ENCODE measurements at places on chromosomes 2 and 18.
A peak's percentile ranks its signal among the peaks of the same experiment; 100 is the strongest.

- DNase-seq, result no peak
These were observed 198.4 kb downstream of the BABAM2 start for GRCh38 chr2:28088970-28089369.

DNA sequence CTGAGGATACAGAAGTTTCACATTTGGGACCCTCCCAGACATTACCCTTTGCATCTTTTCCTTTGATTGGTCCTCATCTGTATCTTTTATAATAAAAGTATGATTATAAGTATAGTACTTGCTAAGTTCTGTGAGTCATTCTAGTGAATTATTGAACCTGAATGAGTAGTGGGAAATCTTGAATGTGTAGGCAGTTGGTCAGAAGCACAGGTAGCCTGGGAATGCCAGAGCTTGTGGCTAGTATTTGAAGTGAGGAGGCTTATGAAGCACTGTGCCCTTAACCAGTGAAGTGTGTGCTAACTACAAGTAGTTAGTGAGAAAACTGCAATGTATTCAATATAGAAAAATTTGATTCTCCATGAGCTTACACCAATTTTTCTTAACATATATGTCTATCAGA lies 257.6 kb downstream of the GRB14 start:
- DNase-seq, result no peak

GRCh38 chr2:148702475-148702874 lies 57.9 kb downstream of the EPC2 start:
- DNase-seq, result no peak

DNA sequence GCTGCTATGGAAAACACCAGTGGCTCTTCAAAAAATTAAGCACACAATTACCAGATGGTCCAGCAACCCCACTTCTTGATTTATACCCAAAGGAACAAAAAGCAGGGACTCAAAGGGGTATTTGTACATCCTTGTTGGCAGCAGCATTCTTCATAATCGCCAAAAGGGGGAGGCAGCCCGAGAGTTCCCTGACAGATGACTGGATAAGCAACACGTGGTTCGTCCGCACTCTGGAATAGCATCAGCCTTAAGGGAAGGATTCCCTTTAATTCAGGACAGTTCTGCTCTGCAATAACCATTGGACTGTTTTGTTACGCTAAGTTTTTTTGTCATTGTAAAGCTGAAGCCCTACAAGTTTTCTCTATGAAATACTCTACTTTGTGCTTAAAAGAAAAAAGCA lies 76.7 kb upstream of the TWIST2 start:
- no peak for DNase-seq

GRCh38 chr2:21939967-21940366 lies 816.2 kb downstream of the TDRD15 start:
- DNase-seq, result no peak

GRCh38 chr2:88808083-88808482 lies 116.6 kb downstream of the RPIA start:
- DNase-seq, result no peak

GRCh38 chr2:206368484-206368883 lies 74.8 kb upstream of the ADAM23 start:
- DNase-seq, result peak; percentile 28

DNA sequence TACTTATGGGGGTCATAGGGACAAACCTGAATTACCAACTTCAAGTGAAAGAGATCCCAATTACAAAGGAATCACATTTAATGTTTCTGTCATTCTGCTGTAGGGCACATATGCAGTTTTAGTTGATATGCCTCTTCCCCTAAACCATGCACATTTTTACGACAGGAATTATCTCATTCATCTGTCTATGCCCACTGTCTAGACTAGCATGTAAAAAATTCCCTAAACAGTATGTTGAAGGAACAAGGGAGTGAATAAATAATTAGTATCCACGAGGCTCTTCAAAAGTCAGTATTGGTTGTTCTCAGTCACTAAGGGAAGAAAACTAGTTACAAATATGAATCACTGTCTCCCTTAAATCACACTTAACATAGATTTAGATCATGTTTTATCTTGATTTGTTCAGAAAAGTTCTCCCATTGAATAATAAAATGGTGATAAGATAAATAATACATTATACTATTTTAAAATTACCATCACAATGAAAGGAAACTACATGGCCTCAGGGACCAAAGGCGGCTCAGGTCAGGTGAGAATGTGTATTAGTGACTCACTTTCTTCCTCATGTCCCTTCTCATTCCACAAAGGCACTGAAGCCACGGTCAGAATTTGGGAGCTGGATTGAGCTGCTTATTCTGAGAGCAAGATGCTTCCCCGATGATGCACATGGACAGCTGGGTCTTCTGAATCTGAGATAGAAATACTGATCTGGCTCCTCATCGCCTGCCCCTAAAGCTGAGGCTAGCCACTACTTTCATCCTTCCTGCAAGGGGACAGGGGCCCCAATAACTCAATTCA lies 29.1 kb downstream of the DYM start:
- no peak for DNase-seq

- no peak for DNase-seq
These were observed 604.9 kb upstream of the CDH2 start for GRCh38 chr18:28781616-28782362.

- no peak for DNase-seq
These were observed 37.8 kb downstream of the NYAP2 start for GRCh38 chr2:225437319-225437718.

DNA sequence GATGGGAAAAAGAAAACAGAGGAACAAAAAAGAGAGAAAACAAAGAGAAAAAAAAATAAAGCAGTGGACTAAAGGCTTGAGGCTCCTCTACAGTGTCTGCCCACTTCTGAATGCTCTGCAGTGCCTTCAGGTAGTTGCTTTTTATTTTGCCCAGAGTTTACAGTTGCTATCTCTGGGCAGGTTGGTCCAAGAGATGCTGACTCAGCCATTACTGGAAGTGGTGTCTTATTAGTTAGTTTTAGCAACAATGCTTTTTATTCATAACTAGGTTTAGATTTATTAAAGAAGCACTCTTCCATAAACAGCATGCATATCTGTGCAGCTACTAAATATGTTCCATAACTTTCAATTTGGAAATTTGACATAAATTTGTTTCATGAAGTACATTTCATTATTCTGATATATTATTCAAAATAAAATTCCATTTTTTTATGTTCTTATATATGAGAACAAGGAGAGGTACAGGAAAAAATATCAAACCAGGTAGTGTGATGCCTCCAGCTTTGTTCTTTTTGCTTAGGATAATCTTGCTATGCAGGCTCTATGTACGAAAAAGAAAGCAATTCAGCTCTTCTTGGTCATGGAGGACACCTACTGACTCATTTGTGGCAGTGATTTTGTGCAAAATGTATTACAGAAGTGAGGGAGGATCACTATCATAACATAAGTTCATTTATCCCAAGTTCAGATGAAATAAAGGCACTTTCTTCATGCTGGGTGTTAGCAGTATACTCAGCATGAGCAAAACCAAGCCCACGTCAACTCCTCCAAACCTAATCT lies 69.5 kb downstream of the RPIA start:
- no peak for DNase-seq

- DNase-seq, result no peak
These were observed 207.7 kb downstream of the ZBTB7C start for GRCh38 chr18:48201337-48202005.

- DNase-seq, result no peak
These were observed 178.0 kb downstream of the PDE11A start for GRCh38 chr2:177894546-177894945.

DNA sequence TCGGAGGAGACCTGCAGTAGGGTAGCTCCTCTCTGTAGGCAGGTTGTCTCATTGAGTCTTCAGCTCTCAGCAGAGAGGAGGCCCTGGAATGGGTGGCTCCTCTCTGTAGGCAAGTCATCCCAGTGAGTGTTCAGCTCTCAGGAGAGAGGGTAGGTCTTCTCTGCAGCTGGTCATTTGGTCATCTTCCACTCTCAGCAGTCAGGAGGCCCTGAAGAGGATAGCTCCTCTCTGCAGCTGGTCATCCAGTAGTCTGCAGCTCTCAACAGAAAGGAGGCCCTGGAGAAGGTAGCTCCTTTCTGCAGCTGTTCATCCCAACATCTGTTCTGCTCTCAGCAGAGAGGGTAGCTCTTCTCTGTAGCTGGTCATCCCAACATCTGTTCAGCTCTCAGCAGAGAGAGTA lies 26.0 kb upstream of the RUFY4 start:
- DNase-seq, result no peak

DNA sequence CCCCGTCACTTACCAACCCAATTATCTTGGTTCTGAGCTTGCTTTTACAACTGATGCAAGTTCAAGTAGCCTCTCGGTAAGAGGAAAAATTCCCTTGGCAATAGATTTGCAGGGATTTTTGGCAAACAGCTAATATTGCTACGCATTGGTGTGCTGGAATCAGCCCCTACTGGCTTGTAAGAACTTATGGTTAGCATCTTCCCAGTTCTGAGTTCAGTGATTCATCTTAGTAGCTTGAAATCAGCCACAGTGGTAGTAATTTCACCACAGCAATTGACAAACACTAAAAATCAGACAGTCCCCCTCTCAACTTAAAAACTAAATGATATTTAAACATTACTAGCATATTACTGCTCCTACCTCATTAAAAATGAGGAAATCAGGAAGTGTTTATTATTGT lies 5.9 kb upstream of the RAX start:
- no peak for DNase-seq

- no peak for DNase-seq
These were observed 271.8 kb downstream of the MTX2 start for GRCh38 chr2:176540995-176541394.

DNA sequence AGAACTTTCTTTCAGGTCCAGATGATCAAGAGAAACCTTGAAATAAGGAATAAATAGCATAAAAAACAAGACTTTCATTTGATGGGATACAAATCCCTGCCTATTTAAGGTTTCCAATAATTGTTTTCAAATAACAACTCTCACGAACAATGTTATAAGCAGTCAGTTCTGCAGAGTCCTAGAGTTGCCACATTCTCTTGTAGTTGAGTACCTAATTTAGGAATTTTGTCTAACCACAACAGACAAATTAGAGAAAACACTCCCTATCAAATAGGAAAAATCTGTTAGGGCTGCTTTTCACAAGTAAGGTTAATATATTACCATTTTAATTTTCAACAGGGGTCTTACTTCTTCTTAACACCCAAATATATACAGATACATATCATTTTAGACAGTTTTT lies 130.1 kb upstream of the CDH20 start:
- no peak for DNase-seq

DNA sequence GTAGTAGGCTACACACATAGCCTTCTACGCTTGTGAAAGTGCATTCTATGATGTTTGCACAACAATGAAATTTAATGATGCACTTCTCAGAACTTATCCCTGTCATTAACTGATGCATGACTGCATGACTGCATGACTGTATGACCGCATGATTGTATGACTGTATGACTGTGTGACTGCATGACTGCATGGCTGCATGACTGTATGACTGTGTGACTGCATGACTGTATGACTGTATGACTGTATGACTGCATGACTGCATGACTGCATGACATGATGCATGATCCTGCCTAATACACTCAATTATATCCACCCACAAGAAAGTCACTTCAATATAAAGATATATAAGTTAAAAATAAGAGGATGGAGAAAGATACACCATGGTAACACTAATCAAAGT lies 365.4 kb upstream of the FSIP2 start:
- no peak for DNase-seq

DNA sequence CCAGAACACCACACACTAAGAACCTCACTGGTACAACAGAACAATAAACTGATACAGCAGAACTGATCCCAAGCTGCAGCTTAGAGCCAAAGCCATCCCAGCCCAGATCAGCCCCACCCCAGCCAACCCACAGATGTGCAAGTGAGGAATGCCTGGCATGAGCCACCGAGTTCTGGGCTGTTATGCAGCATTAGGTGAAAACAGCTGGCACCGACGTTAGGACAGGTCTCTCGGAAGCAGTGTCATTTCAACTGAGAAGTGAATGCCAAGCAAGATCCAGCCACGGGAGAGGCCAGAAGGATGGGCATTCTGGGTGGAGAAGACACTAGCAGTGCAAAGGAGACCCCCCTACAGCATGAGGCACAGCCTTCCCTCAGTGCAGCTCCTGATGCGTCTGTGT lies 38.9 kb downstream of the ADCY3 start:
- no peak for DNase-seq

- no peak for DNase-seq
These were observed 48.0 kb upstream of the ATP6V1B1 start for GRCh38 chr2:70887550-70888246.

GRCh38 chr18:34219651-34220050 lies 5.1 kb downstream of the NOL4 start:
- no peak for DNase-seq

- peak; percentile 25 for DNase-seq
These were observed 613.9 kb downstream of the IRS1 start for GRCh38 chr2:226185616-226186211.

GRCh38 chr2:127149384-127149783 lies 42.4 kb upstream of the BIN1 start:
- DNase-seq, result no peak

GRCh38 chr2:10079266-10079869 lies 843 bp downstream of the CYS1 start:
- DNase-seq, result peak; percentile 87

GRCh38 chr2:172693037-172693436 lies 42.6 kb upstream of the RAPGEF4 start:
- DNase-seq, result no peak

DNA sequence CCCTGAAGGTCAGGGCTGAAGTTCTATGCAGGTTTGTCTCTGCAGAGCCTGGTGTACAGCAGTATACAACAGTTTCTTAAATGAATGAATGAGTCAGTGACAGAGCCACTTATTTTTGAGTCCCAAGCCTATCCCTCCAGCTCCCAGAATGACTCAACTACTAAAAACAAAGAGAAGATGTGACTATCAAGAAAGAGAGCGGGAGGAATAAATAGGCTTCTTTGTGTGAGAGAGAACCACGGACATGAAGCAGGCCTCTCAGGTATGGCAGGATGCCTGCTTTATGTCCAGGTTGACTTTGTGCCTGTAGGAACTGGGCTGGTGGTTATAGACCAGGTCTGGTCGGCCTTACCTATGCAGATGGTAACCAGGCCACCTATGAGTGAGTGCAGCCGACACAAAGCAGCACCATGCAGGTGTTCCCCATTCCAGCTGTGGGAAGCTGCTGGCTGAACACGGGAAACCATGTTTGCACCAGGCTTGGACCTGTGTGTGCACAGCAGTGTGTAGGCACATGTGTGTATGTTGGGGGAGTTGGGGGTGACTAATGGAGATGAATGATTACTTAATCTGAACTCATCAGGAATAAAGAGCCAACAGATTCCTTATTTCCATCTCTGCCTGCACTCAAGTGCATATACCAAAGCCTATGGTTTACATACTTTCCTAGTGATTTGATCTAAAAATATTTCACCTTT lies 171.0 kb downstream of the OSR1 start:
- DNase-seq, result no peak

DNA sequence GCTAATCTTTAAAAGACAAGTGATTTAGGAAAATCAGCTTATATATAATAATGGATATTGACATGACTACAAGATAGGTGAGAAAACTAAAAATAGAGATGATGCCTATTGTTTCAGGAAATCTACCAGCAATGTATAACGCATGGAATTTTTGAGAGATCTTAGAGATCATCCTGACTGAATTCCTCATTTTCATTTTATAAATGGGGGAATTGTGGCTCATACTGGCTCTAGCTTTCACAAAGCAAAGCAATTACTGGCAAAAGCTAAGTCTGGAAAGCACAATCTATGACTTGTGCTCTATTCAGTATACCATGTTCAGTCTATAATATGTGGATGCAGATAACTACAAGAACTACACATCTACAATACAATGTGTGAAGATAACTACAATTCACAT lies 51.9 kb upstream of the FANCL start:
- no peak for DNase-seq
